Spinal cord (tissue), 10 donors: ENCODE measurements at places on chromosomes 16 and 17.

DNA sequence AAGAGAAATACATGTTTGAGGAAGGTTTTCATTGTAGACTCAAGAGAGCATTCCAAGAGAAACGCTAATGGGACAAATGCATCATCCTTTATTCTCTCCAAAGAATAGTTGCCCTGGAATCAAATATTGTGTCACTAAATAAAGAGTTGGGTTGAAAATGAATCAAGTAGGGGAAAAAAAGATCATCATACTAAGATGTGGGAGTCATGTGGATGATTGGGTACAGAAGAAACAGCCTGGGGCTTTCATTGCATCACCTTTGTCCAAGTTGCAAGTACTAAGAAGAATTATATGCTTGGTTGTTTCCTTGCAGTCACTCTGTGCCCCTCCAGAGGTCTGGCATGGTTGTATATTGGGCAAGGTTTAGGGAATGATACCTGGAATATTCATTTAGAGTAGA, 658.9 kb downstream of the TOX3 start:
- H3K27me3 ChIP-seq: no peaks in the 10 kb centered on the region
- H3K36me3 ChIP-seq: no peaks in the 10 kb centered on the region
- no peak overlapping the region for H3K4me3 ChIP-seq
- no peaks in the 10 kb centered on the region for H3K4me1 ChIP-seq
- H3K27ac ChIP-seq: no peak overlapping the region
- DNase-seq: no peak

DNA sequence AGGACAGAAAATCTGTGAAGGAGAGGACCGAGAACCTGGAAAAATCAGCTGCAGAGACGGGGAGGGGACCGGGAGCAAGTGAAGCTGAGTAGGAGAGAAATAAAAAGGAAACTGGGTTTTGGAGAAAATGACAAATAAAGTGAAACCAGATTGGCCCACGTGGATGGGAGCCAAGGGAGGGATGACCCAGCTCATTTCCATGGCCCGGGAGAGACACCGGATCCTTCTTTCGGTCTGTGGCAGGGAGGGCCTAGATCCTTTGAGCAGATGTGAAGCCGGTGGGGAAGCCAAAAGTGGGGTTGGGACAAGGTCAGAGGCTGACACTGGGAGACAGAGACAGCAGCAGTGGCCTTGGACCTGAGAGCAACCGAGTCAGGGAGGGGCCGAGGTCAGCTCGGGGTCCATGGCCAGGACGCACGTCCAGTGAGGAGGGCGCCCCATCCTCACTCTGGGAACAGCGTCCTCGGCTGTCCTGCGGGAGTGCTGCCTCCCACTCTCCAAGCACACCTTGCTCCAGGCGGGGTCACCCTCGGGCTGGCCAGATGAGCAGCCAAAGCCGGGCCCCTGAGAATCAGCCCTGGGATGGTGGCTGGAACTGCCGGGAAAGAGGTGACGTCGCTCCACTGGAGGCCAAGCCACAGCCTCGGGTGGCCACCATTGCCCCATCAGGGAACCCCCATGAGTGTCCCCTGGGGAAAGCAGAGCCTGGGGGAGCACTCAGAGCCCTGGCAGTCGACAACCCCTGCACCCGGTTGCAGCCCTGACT, 50.8 kb upstream of the CDR2 start:
- DNase-seq: no peak
- peaks cover 50% of the 10 kb centered on the region for H3K36me3 ChIP-seq
- H3K27me3 ChIP-seq: no peaks in the 10 kb centered on the region
- H3K4me3 ChIP-seq: no peak overlapping the region
- peaks cover 7% of the 10 kb centered on the region for H3K4me1 ChIP-seq
- no peak overlapping the region for H3K27ac ChIP-seq

GRCh38 chr17:8558144-8558543, 72.4 kb downstream of the MYH10 start:
- H3K27ac ChIP-seq: no peak overlapping the region
- H3K27me3 ChIP-seq: no peaks in the 10 kb centered on the region
- peaks cover 6% of the 10 kb centered on the region for H3K36me3 ChIP-seq

GRCh38 chr16:23874613-23875294, 39.0 kb downstream of the PRKCB start:
- DNase-seq: no peak
- no peak overlapping the region for H3K27ac ChIP-seq
- no peaks in the 10 kb centered on the region for H3K27me3 ChIP-seq
- no peaks in the 10 kb centered on the region for H3K4me1 ChIP-seq

- H3K36me3 ChIP-seq: no peaks in the 10 kb centered on the region
- peaks cover 11% of the 10 kb centered on the region for H3K4me1 ChIP-seq
- peak overlapping the region; percentile 38 for H3K4me3 ChIP-seq
- peak overlapping the region; percentile 86 for H3K27ac ChIP-seq
Measured at GRCh38 chr16:72429671-72430081, 257.7 kb upstream of the PMFBP1 start.

DNA sequence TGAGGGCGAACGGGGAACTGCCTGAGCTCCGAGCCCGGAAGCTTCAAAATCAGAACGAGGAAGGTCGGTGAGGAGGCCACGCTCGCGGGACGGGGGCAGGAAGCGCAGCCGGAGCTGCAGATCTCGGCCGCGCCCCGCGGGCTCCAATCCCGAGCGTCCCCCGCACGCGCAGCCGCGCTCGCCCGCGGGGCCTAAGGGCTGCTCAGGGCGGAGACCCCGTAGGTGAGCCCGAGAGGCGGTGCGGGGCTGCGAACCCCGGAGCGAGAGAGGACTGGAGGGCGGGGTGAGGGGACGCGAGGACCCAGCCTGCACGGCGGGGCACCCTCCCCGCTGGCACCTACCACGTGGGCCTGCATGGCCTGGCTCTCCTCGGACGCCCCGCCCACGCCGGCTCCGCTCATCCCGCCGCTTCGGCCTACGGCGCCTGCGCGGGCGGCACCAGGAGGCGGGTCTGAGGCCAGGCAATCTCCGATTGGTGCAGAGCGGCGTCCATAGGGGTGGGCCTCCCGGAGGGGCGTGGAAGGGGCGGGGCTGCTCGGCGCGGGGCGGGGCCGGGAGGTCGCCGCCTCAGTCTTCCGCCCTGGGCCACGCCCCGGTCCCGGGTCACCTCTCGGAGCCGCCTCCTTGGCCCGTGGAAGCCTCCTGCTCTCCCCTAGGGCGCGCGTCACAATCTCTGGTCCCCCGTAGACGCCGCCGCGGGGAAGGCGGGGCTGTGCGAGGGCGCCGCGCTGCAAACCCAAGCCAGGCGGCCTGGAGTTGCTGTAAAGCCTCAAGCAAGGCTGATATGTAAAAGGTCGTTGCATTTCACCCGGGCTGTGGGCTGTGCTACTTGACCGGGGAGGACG, 27.8 kb upstream of the METRNL start:
- peak overlapping the region; percentile 76 for H3K27ac ChIP-seq
- H3K36me3 ChIP-seq: peaks cover 4% of the 10 kb centered on the region
- peaks cover 21% of the 10 kb centered on the region for H3K4me1 ChIP-seq

- H3K27me3 ChIP-seq: no peaks in the 10 kb centered on the region
- H3K36me3 ChIP-seq: peaks cover 50% of the 10 kb centered on the region
- H3K4me1 ChIP-seq: peaks cover 9% of the 10 kb centered on the region
- H3K4me3 ChIP-seq: no peak overlapping the region
Measured at GRCh38 chr17:43875476-43876147, 28.6 kb downstream of the CD300LG start.

DNA sequence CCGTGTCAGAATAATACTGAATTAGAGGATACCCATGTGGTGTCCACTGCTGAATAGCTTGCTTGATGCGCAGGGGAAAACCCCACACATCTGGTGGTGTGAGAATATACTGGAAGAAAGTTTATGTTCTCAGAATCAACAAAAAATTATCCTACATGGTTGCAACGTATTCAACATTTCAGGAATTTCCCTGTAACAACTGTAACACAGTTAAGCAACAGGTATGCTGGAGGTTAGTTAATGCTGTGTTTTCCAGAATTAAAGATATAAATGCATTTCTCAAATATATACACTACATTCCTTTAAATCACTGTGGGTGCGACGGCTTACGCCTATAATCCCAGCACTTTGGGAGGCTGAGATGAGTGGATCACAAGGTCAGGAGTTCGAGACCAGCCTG, 5.4 kb downstream of the CNOT1 start:
- peaks cover 6% of the 10 kb centered on the region for H3K4me1 ChIP-seq
- H3K27me3 ChIP-seq: no peaks in the 10 kb centered on the region
- no peak overlapping the region for H3K27ac ChIP-seq
- no peak overlapping the region for H3K4me3 ChIP-seq
- peaks cover 30% of the 10 kb centered on the region for H3K36me3 ChIP-seq

DNA sequence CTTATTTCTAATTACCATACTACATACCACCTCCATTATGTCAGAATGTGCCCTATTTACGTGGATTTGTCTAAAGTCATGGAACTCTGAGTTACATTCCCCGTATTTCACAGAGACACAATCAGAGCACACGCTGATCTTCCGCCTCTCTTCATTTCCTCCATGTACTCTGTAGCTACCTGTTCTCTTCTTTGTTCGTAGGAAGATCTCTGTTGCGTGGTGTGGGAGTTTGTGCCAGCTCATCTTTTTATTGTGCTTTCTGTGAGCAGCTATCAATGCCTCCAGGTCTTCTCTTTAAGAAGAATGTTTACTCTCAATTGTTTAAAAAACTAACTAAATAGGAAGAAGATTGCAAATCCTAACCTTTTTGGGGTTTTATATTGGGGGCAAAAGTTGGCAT, 26.9 kb downstream of the NLRC5 start:
- H3K4me1 ChIP-seq: no peaks in the 10 kb centered on the region
- no peak overlapping the region for H3K4me3 ChIP-seq
- no peak for DNase-seq
- H3K27ac ChIP-seq: no peak overlapping the region
- no peaks in the 10 kb centered on the region for H3K27me3 ChIP-seq
- H3K36me3 ChIP-seq: peaks cover 2% of the 10 kb centered on the region

- peak overlapping the region; percentile 52 for H3K4me3 ChIP-seq
- H3K4me1 ChIP-seq: peaks cover 41% of the 10 kb centered on the region
- H3K27ac ChIP-seq: no peak overlapping the region
- H3K27me3 ChIP-seq: peaks cover 2% of the 10 kb centered on the region
- DNase-seq: no peak
- H3K36me3 ChIP-seq: peaks cover 35% of the 10 kb centered on the region
Measured at GRCh38 chr17:78168903-78169793, 767 bp downstream of the SYNGR2 start.

DNA sequence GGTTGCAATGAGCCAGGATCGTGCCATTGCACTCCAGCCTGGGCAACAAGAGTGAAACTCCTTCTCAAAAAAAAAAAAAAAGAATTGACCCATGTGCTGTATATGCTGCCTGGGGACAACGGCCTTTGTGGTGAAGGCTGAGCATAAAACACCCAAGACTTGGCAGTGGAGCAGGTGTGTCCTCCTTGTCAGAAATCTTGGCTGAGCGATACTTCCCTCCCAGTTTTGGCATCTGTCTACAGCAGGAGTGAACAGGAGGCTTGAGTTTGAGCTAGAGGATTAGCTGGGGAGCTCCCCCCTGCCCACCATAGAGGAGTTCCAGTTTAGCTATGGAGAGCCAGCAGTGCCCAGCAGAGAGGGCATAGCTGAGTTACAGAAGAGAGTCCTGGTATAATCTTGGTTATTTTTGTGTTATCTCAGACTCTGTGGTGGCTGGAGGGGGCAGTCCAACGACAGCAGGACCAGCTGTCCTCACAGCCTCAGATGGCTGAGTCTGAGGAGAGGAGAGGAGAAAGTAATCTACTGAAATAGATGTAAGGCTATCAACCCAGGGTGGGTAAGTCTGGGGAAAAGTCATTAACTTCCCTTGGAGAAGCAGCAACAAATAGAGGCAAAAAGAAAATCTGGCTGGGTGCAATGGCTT, 18.4 kb downstream of the SP2 start:
- peaks cover 18% of the 10 kb centered on the region for H3K36me3 ChIP-seq
- no peaks in the 10 kb centered on the region for H3K27me3 ChIP-seq
- no peak overlapping the region for H3K27ac ChIP-seq
- H3K4me3 ChIP-seq: no peak overlapping the region

DNA sequence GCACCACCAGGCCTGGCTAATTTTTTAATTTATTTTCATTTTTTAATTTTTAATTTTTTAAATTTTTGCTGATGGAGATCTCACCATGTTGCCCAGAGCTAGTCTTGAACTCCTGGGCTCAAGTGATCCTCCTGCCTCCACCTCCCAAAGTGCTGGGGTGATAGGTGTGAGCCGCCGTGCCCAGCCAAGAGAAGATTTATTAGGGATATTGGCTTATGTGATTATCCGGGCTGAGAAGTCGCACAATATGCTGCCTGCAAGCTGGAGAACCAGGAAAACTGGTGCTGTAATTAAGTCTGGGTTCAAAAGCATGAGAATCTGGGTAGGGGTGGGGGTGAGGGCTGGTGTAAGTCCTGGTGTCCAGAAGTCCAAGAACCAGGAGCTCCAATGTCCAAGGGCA, 2.5 kb upstream of the C16orf90 start:
- H3K4me3 ChIP-seq: no peak overlapping the region
- no peaks in the 10 kb centered on the region for H3K36me3 ChIP-seq
- no peaks in the 10 kb centered on the region for H3K27me3 ChIP-seq
- no peak for DNase-seq

DNA sequence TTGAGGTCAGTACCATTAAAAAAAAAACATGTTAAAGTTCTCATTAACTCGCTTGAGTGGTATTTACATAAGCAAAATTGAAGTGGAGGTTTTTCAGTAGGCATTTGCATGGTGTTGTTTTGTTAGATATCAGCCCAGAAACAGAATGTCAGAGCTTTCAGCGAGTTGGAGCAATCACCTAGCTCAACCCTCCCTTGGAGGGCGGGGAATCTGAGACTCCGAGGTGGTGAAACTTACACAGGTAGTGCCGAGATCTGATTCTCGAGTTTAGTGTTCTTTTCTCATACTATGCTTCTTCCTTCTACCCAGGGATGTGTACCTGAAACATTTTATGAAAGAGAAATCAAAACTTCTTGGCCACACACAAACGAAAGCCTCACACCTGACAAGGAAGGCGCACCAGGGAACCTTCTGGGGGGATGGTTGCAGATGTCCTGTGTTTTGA, 6.6 kb downstream of the SEC14L1 start:
- H3K27ac ChIP-seq: no peak overlapping the region
- peaks cover 36% of the 10 kb centered on the region for H3K36me3 ChIP-seq
- H3K27me3 ChIP-seq: no peaks in the 10 kb centered on the region
- peaks cover 21% of the 10 kb centered on the region for H3K4me1 ChIP-seq
- H3K4me3 ChIP-seq: no peak overlapping the region

- no peak overlapping the region for H3K27ac ChIP-seq
- H3K27me3 ChIP-seq: no peaks in the 10 kb centered on the region
- H3K4me1 ChIP-seq: peaks cover 30% of the 10 kb centered on the region
- H3K36me3 ChIP-seq: peaks cover 10% of the 10 kb centered on the region
- peak overlapping the region; percentile 24 for H3K4me3 ChIP-seq
- no peak for DNase-seq
Measured at GRCh38 chr17:78185981-78186691, 716 bp downstream of the TK1 start.

GRCh38 chr17:15220785-15221184, 44.3 kb downstream of the PMP22 start:
- H3K4me1 ChIP-seq: no peaks in the 10 kb centered on the region
- H3K36me3 ChIP-seq: no peaks in the 10 kb centered on the region
- no peak overlapping the region for H3K4me3 ChIP-seq
